Ovary (tissue), 10 donors: ENCODE measurements at places on chromosomes 16 and 17.

DNA sequence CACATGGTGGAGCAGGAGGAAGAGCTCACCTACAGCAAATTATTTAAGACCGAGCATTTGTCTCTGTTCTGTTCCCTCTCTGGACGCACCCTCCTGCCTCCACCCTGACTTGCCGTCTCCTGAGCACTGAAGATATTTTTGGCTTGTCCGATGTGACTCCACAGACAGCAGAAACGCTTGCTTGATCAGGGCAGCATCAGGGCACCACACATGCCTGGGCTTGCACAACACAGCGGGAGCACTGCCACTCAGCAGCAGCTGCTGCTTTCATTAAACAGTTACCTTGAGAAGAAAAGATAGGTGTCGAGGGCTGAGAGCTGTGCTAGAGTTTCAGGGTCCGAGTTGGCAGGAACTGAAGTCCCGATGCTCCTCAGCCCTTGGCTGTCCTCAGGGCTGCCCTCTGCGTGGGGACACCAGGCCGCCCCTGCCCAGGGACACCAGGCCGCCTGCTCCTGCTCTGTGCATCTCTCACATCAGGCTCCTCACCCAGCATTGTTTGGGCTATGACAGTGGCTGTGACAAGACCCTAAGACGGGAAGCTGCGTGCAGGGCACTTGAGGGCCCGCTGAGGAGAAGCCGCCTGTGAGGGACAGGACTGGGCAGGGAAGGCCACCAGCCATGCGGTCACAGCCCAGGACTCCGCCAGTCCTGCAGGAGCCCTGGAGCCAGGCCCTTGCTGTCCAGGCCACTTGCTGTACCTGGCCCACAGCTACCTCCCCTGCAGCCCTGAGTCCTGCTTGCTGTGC, 21.3 kb upstream of the CDH15 start:
- DNase-seq = no peak

GRCh38 chr17:58788199-58788598, 32.5 kb downstream of the PPM1E start:
- DNase-seq = no peak

DNA sequence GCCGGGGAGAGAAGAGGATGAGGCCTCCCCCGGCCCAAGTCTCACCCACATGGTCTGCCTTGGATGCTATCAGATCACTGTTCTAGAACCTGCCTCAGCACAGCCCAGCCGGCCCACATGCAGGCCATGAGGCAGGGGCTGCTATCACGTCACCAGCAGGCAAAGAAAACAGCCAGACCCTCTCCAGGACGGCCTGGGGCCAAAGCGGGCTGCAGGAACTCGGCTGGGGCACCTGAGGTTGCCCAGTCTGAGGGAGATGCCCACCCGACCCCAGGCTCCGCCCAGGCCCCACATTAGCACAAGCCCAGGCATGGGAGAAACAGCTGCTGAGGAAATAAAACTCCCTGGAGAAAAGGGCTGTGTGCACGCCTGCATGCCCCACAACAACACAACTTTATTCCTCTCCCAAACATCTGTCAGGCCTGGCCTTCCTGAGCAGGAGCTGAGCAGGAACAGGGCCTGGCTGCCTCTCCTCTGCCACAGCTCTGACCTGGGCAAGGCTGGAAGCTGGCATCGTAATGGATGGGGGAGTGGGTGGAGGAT, 6.7 kb upstream of the SMIM5 start:
- DNase-seq = no peak

GRCh38 chr17:63378411-63379375, 67.4 kb downstream of the CYB561 start:
- DNase-seq = no peak

DNA sequence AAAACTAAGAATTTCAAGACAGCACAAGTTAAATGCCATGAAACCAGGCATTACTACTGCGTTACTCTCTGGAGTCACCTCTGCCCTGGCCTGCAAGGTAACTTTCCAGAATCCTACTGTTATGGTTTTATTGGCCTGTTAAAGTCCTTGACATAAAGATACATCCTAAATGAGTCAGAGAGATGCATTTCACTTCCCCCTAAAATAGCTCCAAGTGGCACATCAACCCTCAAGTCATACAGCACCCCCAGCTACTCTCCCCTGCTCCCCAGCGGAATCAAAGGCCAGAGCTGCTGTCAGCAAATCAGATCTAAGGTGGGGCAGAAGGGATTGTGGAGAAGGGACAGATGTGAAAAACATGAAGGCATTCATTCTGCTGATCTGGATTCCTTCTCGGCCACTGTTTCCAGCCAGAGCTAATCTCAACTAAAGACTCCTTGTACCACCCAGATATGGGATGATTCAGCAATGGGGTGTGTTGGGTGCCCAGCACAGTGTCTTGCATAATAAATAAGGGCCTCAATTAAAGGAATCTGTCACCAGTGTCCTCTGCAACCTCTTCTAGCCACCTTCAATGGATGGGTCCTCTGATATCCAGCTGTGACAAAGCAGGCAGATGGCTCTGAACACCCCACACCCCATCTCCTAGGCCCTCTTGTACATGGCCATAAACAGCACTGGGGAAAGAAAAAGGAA, 8.5 kb upstream of the CCL1 start:
- DNase-seq = no peak

GRCh38 chr17:20924306-20924705, 118.5 kb downstream of the USP22 start:
- DNase-seq = no peak

DNA sequence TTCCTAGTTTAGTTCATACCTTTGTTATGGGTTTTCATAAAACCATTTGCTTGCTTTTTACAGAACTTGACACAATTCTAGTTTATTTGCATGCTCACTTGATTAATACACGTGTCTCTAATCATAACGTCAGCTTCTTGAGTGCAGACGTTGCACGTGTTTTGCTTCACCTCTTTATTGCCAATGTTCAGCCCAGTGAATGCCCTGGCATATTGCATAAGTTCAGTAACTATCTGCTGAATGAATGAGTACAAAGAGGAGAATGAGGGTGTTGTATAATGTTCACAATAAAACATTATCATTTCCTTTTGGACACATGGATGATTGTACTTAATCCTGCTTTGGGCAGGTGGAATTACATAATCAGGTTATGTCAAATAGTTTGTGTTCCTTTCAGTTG, 519.8 kb downstream of the HS3ST4 start:
- DNase-seq = no peak
